Right forelimb (tissue), 1 donor: ENCODE measurements at places on chromosomes 3 and 15.

DNA sequence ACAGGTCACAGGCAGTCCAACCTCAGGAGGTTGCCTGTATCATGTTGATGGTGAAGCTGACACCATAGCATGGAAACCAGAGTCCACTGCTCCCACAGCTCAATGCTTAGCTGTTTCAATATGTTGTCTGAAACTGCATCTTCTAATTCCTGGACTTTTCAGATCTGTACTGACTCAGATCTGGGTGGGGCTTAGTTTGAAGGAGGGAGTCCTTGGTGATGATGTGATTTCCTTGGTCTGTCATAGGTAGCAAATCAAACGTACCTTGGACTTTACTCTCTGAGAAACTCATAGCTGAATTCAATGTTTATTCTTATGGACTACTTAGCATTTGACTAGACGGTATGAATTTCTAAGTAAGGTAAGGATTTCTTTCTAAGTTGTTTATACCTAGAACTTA is at the start of gene HHLA2:
Gene HHLA2 (plus strand): TSS at position 310 of the 400 bp plus-strand sequence. CDS start 55,266 bp downstream, outside the sequence.
- DNase-seq = no peak

- no peak for DNase-seq
These were observed 83.9 kb downstream of the FSIP1 start for GRCh38 chr15:39698444-39699390.

- DNase-seq = no peak
These were observed 8.7 kb downstream of the COL8A1 start for GRCh38 chr3:99647081-99647480.

DNA sequence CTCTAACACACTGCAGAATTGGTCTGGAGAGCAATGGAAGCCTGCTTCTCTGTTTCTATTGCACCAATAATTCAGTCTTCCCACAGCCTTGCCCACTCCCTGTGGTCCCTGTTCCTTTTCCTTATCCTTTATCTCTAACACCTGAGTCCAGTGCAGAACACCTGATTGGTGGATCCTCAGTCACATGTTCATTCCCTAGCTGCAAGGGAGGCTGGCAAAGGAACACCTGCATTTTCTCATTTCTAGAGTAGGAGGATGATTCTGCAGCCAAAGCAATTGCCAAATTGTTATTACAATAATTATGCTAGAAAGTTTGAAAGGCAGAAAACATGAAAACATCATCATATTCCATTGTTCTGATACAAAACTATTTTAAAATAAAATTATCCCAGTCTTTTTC is 83.8 kb upstream of the SAMMSON start:
- DNase-seq = no peak

DNA sequence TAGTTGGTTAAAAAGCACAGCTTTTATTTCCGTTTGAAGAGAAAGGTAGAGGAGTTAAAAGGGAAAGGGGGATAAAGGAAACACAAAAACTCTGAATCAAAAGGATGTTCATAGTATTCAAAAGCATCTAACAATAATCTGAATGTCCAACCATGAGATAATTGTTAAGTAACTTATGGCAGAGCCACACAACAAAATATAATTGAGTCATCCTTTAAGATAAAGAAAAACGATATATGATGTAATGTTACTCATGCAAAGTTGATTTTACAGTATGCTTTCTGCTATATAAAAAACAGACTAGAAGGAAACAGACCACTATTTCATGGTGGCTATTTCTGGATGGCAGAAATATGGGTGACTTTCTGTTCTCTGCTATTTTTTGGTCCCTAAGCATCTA is 3.9 kb downstream of the XPC start:
- DNase-seq = no peak

GRCh38 chr3:4986175-4986781 is 7.0 kb downstream of the BHLHE40 start:
- DNase-seq = no peak

DNA sequence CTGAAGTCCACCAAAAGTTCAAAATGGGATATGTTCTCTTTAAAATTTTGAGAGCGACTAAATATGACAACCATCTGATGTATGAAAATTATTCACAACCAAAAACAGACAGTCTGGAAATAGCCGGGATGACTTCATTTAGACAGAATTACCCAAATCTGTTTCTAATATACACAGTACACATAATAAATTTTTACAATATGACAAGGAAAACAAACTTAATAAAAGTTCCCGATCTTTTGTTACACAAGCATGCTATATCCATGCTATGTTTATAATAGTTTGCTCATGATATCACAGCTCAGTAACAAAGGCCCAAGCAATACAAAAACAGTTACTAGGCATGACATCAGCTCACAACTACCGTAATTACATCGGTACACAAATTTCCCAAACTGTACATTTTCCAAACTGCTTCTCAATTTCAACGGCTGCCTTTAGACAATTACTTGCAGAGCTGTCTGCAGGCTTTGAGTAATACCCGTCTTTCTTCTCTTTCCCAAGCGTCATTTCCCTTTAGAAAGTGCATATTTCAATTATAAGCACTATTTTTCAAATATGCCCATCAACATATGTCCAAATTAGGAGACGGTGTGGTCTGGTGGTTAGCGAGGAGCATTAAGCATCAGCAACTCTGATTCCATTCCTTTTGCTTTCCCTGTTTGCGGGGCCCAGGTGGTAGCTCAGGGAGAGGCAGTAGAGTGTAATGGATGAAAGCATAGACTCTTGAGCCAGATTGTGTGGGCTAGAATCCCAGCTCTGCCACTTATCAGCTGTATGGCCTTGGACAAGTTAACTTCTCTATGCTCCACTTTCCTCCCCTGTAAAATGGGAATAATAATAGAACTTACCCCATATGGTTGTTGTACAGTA is 481.2 kb downstream of the FOXP1 start:
- no peak for DNase-seq

- DNase-seq = no peak
These were observed 16.0 kb upstream of the PCOLCE2 start for GRCh38 chr3:142904639-142905436.

DNA sequence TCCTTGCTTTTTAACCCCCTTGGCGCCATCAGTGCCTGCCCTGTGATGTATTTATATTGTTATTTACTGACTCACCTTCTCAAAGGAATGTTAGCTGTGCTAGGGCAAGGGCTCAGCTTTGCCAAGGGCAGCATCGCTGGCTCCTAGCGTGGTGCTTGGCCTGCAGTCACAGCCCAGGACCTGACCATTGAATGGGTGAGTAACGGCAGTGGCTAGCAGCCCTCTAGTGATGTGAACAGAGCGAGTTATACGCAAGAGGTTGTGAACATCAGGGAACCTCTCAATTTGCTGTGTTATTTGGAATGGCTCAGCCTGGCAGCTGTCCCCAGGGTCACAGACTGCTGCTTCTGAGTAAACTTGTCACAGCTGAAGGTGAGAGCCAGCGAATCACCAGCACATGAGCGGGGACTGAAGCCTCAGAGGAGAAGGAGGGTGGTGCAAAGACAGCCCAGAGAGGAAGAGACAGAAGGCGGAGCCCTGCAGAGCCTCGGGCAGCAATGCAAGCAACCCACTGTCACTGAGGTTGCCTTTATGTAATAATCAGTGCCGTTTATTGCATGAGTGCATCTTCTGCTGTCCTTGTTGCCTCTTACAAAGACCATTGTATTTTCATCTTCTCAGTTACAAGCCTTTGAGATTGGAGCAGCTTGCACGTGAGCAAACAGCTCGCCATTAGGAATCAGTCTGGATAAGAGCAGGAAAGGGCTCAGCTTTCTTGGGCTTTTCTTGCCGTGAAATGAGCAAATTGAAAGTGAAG is 158.3 kb downstream of the SLCO3A1 start:
- DNase-seq = no peak

GRCh38 chr15:94028809-94029208 is 202.6 kb upstream of the MCTP2 start:
- no peak for DNase-seq

- peak; percentile 27 for DNase-seq
These were observed 19.4 kb upstream of the SKOR1 start for GRCh38 chr15:67805666-67806516.

GRCh38 chr3:170644711-170645110 is 58.8 kb upstream of the SLC7A14 start:
- no peak for DNase-seq

GRCh38 chr3:185549122-185549521 is 3.3 kb downstream of the LIPH start:
- no peak for DNase-seq

DNA sequence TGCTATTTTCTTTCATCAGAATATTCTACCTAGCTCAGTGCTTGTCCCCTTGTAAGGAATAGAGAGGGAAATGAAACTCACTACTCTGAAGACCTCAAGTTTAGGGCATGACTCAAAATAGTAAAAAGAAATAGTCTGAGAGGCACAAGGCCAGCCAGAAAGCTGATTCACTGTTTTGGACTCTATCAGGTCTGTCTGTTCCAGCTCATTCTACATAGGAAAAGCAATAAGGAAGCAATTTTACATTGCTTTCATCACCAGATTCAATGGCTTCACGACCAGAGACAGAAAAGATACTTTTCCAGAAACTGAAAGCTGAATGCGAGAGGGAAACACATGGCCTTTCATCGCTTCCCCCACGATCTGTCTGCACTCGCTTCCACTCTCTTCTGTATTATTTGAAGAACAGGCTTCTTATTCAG is 276.0 kb downstream of the GBE1 start:
- no peak for DNase-seq

DNA sequence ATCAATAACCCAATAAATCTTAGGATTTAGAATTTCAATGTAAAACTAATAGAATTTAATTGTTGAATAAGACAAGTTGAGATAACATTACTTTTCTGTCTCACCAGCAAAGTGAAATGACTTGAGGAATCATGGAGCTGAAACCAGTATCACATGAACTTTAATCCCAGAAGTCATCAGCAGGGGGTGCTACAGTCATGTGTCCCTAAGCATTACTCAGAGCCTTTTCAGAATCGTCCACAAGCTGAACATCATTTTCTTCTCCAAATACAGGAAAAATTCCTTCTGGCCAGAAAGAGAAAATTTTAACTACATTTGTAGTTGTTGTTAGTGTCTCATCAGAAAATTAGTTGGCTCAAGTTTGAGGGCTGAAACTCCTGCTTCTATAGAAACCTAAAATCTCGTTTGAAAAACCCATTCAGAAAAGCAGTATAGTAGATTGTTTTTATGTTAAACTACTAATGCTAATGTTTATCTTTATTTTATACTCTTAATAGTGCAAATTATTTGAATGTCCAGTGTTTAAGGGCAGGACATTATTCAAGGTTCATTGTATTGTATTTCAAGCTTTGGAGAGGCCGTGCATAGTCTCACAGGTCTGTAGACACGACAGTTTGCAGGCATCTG is 384.1 kb downstream of the PLOD2 start:
- DNase-seq = no peak

GRCh38 chr15:66651198-66651597 is 50.8 kb upstream of the SMAD6 start:
- DNase-seq = no peak

GRCh38 chr15:47139965-47140364 is 577.3 kb upstream of the SEMA6D start:
- DNase-seq = no peak

DNA sequence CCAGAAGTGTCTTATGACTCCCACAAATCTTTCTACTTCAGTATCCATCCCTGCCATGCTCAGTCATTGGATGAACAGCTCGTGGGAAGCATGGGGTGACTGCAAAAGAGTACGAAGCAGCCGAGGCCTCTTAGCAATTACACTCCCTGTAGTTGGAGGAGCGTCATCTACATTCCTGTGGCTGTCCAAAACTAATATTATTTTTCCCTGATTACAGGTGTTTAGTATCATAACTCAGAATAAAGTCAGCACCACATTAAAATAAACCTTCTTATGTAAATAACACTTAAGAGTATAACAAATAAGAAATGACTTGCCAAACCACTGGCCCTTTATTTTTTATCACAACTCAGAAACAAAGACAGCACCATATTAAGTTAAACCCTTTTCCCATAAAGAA is 141.5 kb downstream of the PLOD2 start:
- no peak for DNase-seq

- DNase-seq = no peak
These were observed 127.4 kb downstream of the WDR76 start for GRCh38 chr15:43954181-43954621.

GRCh38 chr3:59935025-59935424 is 885.2 kb upstream of the CFAP20DC start:
- no peak for DNase-seq

GRCh38 chr15:94494732-94495131 is 263.4 kb downstream of the MCTP2 start:
- DNase-seq = no peak

GRCh38 chr3:112005091-112005672 is 6.5 kb downstream of the TAGLN3 start:
- DNase-seq = no peak
